HFFc6 (cell line): ENCODE measurements at places on chromosomes 1 and 21. TPM values are rescaled to one million over a fixed set of nuclear protein-coding genes. Genes with fewer than 3 reads are reported as not detected.

Gene SCCPDH
- 22.2 and 25.5 TPM in 2 replicates for total RNA-seq

Gene CFHR4
- not detected in 3 replicates for total RNA-seq

Gene VTCN1
- total RNA-seq: not detected in 2 replicates

Gene NLRP3
- total RNA-seq: 0.27 to 3.9 TPM (median 0.43 TPM) in 3 replicates

Gene KCNA2
- total RNA-seq: not detected in 3 replicates

Gene AADACL3
- total RNA-seq: not detected in 3 replicates

Gene SLC5A9
- total RNA-seq: not detected in 3 replicates

DNA sequence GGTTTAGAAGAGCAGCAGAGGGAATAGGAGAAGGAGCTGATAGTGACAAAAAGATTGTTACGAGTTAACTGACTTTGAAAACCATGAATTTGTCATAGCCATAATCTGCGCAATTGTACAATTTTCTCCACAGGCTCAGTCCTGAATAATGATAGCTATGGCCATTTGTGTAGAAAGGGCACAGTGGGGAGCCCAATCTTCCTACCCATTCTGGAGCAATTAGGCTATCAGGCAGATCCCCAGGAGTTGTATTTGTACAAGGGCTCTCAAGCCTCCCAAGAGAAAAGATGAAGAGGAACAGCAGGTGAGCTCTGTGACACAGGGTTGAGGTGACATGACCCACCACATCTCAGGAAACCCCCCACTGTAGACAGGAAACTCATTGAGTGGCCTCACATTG, 42.1 kb upstream of the SAMD13 start:
- H3K36me3 ChIP-seq: no peaks in the 10 kb centered on the region
- no peak for DNase-seq
- peaks cover 14% of the 10 kb centered on the region for H3K4me1 ChIP-seq
- no peak overlapping the region for H3K27ac ChIP-seq

GRCh38 chr1:70717656-70718055, 306.6 kb downstream of the CTH start:
- DNase-seq: no peak
- H3K27ac ChIP-seq: no peak overlapping the region
- no peaks in the 10 kb centered on the region; the same call in 1 of the 2 replicates for H3K4me1 ChIP-seq

- no peaks in the 10 kb centered on the region for H3K4me1 ChIP-seq
- H3K27ac ChIP-seq: no peak overlapping the region
- no peaks in the 10 kb centered on the region for H3K36me3 ChIP-seq
- H3K4me3 ChIP-seq: no peak overlapping the region
Observed at GRCh38 chr1:48644905-48645605, 131.6 kb downstream of the BEND5 start.

- peaks cover 3% of the 10 kb centered on the region for H3K27me3 ChIP-seq
- peaks cover 54% of the 10 kb centered on the region for H3K4me1 ChIP-seq
- H3K4me3 ChIP-seq: no peak overlapping the region
- H3K36me3 ChIP-seq: no peaks in the 10 kb centered on the region
- peak; percentile 15 for DNase-seq
Observed at GRCh38 chr1:67614511-67614934, 70.5 kb upstream of the GADD45A start.

DNA sequence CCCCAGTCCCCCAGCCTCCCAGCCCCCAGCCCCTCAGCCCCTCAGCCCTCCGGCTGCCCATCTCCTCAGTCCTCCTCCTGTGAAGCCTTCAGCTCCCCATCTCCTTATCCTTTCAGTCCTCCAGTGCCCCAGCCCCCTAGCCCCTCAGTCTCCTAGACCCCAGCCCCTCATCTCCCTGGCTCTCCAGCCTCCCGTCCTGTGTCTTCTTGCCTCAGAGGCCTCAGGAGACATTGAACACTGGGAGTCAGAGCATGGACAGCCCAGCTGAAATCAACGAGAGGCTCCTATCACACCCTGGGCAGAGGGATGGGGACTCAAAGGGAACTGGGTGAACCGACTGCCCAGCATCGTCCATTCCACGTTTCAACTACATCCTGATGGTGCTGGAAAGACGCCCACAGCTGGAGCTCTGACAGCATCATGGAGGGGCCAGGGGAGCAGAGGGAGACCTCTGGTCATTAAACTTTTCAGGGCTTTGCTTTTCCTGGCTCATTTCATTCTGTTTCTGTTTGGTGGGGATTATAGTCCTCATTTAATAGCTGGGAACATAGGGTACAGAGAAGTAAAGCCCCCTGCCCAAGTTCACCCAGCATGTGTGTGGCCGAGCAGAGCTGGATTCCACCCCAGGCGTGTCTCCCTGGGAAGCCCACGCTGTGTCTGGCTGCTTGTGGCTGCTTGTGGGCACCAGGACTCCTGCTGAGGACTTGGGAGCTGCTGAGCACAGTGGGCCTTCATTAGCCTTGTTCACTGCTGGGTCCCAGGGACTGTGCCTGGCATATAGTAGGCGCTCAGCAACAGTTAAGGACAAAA, 396.7 kb downstream of the PTPRU start:
- peaks cover 8% of the 10 kb centered on the region for H3K4me1 ChIP-seq
- H3K4me3 ChIP-seq: no peak overlapping the region
- H3K36me3 ChIP-seq: no peaks in the 10 kb centered on the region
- H3K27me3 ChIP-seq: peaks cover 10% of the 10 kb centered on the region
- DNase-seq: no peak

GRCh38 chr21:16181018-16181417, 451.2 kb downstream of the USP25 start:
- no peak overlapping the region for H3K4me3 ChIP-seq
- DNase-seq: no peak
- no peaks in the 10 kb centered on the region for H3K27me3 ChIP-seq
- H3K36me3 ChIP-seq: no peaks in the 10 kb centered on the region
- H3K4me1 ChIP-seq: no peaks in the 10 kb centered on the region

GRCh38 chr1:214318956-214319736, 38.2 kb downstream of the SMYD2 start:
- H3K36me3 ChIP-seq: peaks cover 16% of the 10 kb centered on the region
- H3K27ac ChIP-seq: no peak overlapping the region
- no peak overlapping the region for H3K4me3 ChIP-seq

- no peak overlapping the region for H3K4me3 ChIP-seq
- H3K4me1 ChIP-seq: no peaks in the 10 kb centered on the region
- no peaks in the 10 kb centered on the region; the same call in 1 of the 2 replicates for H3K36me3 ChIP-seq
- H3K27me3 ChIP-seq: peaks cover 5% of the 10 kb centered on the region
- no peak for DNase-seq
Observed at GRCh38 chr21:42716074-42716473, 62.7 kb downstream of the PDE9A start.

DNA sequence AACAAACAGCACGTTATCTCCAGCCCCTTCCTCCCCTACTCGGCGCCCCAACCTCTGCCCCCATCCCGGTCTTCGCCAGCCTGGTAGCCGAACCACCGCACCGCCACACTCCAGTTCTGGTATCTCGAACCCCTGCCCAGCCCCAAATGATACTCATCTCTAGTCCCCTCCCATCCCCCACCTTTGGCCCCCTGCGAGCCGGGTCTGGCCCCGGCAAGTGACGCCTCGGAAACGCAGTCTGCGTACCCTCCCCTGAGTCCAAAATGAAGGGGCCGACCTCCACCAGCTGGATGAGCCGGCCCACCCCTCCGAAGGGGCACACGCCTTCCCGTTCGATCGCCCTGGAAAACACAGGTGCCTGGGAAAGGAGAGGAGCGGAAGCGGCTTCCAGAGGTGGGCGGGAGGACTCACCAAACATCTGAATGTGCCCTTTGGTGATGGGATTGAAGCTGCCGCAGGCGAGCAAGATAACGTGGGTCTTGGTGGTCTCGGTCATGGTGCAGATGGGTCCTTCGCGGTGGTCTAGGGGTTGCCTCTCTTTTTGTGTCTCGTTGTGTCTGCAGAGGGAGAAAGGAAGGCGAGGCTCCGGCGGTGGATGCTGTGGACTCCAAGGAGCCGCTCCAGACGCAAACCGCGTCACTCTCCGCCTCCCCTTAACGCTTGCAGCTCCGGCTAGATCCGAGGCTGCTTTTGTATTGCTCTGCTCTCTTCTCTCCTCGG, at the start of gene NMNAT2:
NMNAT2 (minus strand) TSS at position 609 of the 720 bp plus-strand sequence; CDS start at position 496, 113 bp downstream.
- H3K27ac ChIP-seq: no peak within 1 kb of the TSS
- peak within 1 kb of the TSS; percentile 85 for H3K4me3 ChIP-seq
- peaks cover 39% of the 10 kb centered on the region for H3K27me3 ChIP-seq
- DNase-seq: peak; percentile 6
- peaks cover 5% of the 10 kb centered on the region for H3K36me3 ChIP-seq

GRCh38 chr1:82606546-82606945, 805.8 kb downstream of the ADGRL2 start:
- no peak for DNase-seq
- no peak overlapping the region for H3K4me3 ChIP-seq
- H3K36me3 ChIP-seq: no peaks in the 10 kb centered on the region
- H3K27ac ChIP-seq: no peak overlapping the region

- DNase-seq: no peak
- H3K36me3 ChIP-seq: no peaks in the 10 kb centered on the region
- no peak overlapping the region for H3K27ac ChIP-seq
- H3K27me3 ChIP-seq: peaks cover 30% of the 10 kb centered on the region
- H3K4me1 ChIP-seq: no peaks in the 10 kb centered on the region
- no peak overlapping the region for H3K4me3 ChIP-seq
Observed at GRCh38 chr1:11328444-11328843, 55.4 kb downstream of the UBIAD1 start.

GRCh38 chr1:89686520-89686919, 53.6 kb downstream of the LRRC8C start:
- no peaks in the 10 kb centered on the region for H3K27me3 ChIP-seq
- H3K36me3 ChIP-seq: peaks cover 15% of the 10 kb centered on the region
- H3K4me3 ChIP-seq: no peak overlapping the region
- no peak overlapping the region for H3K27ac ChIP-seq
- DNase-seq: no peak

- H3K4me3 ChIP-seq: no peak overlapping the region
- peaks cover 51% of the 10 kb centered on the region for H3K4me1 ChIP-seq
- H3K36me3 ChIP-seq: no peaks in the 10 kb centered on the region; the same call in 1 of the 2 replicates
- DNase-seq: no peak
- no peak overlapping the region for H3K27ac ChIP-seq
- peaks cover 2% of the 10 kb centered on the region for H3K27me3 ChIP-seq
Observed at GRCh38 chr1:26287811-26288210, 7.9 kb downstream of the SH3BGRL3 start.

- no peaks in the 10 kb centered on the region for H3K27me3 ChIP-seq
- peaks cover 73% of the 10 kb centered on the region for H3K4me1 ChIP-seq
- peak; percentile 44 for DNase-seq
- H3K36me3 ChIP-seq: peaks cover 12% of the 10 kb centered on the region
- peak overlapping the region; percentile 89 for H3K27ac ChIP-seq
Observed at GRCh38 chr1:186536273-186536890, 75.5 kb upstream of the PDC start.

DNA sequence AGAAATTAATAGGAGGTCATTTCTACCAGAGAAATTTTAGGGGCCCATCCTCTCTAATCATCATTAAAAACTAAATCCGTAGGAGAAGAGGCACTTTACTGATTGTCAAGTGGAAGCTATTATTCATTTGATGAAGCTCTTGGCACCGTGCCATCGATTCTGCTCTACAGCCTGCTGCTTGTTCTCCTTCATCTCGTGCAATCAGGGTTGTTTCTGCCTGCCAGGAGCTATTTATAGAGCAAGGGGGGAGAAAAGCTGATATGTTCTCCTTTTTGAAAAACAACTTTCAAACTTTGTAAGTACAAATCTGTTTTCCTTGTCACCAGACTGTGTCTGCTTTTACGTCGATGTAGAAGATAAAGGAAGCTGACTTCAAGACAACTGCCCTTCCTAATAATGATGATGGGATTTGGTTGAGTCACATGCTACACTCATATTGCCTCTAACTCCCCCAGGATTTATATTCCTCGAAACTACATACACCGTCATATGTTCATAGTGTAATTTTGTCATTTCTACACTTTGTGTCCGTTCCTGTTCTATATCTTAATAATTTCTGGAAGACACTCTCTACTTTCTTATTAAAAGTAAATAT, 169.6 kb upstream of the LHX8 start:
- H3K4me3 ChIP-seq: no peak overlapping the region
- no peaks in the 10 kb centered on the region for H3K36me3 ChIP-seq
- no peak for DNase-seq

GRCh38 chr1:85464497-85465098, 361 bp downstream of the DDAH1 start:
- DNase-seq: peak; percentile 75
- H3K4me3 ChIP-seq: peak overlapping the region; percentile 89
- H3K27ac ChIP-seq: peak overlapping the region; percentile 82
- H3K36me3 ChIP-seq: peaks cover 34% of the 10 kb centered on the region

- no peak overlapping the region for H3K4me3 ChIP-seq
- no peaks in the 10 kb centered on the region for H3K4me1 ChIP-seq
- no peak for DNase-seq
- H3K27me3 ChIP-seq: no peaks in the 10 kb centered on the region; the same call in 1 of the 2 replicates
- H3K36me3 ChIP-seq: no peaks in the 10 kb centered on the region
Observed at GRCh38 chr1:218982482-218982881, 191.2 kb upstream of the LYPLAL1 start.

- peaks cover 7% of the 10 kb centered on the region for H3K4me1 ChIP-seq
- no peaks in the 10 kb centered on the region for H3K36me3 ChIP-seq
- no peak overlapping the region for H3K4me3 ChIP-seq
- no peak for DNase-seq
- H3K27me3 ChIP-seq: peaks cover 13% of the 10 kb centered on the region
- no peak overlapping the region for H3K27ac ChIP-seq
Observed at GRCh38 chr21:35885942-35886541, 174.3 kb downstream of the SETD4 start.

DNA sequence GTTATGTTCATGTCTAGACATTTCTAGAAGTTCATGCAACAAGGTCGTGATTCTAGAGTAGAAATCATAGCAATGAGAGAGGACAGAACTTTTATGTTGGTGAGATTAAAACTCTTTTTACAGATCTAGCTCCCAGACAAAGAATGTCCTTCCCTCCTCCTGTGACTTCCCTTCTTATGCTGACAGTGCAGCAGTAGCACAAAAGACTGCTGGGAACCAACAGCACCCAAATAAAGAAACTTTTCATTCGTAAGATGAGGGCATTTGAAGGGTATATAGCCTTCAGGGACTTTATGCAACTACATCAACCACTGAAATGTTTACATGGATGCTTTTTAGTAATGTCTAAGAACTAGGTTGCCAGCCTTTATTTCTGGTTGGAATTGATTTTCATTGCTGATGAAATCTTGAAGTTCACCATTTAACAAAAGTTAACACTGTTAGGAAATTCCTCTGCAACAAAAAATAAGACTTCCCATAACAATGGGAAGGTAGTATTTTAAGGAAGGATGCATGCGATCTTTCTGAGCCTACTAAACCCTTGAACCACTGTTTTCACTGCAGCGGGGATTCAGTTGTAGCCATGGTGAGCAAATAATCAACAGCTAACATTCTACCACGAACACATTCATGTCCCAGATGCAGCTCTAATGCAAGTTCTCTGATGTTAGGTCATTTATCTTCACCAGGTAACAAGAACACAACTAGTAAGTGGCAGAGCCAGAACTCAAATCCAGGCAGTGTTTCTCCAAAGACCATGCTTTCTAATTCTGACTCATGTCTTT, 672.8 kb downstream of the PTPRC start:
- no peaks in the 10 kb centered on the region for H3K4me1 ChIP-seq
- no peak for DNase-seq
- H3K27ac ChIP-seq: no peak overlapping the region
- H3K27me3 ChIP-seq: no peaks in the 10 kb centered on the region; the same call in 1 of the 2 replicates
- H3K4me3 ChIP-seq: no peak overlapping the region

- H3K4me1 ChIP-seq: peaks cover 36% of the 10 kb centered on the region
- no peak overlapping the region for H3K27ac ChIP-seq
- no peaks in the 10 kb centered on the region; the same call in 1 of the 2 replicates for H3K27me3 ChIP-seq
- no peak overlapping the region for H3K4me3 ChIP-seq
Observed at GRCh38 chr1:206885341-206886060, 11.7 kb upstream of the IL24 start.

- peaks cover 12% of the 10 kb centered on the region; the same call in 1 of the 2 replicates for H3K27me3 ChIP-seq
- no peak overlapping the region for H3K27ac ChIP-seq
- no peaks in the 10 kb centered on the region for H3K36me3 ChIP-seq
- no peak overlapping the region for H3K4me3 ChIP-seq
Observed at GRCh38 chr1:45044916-45045315, 32.9 kb downstream of the UROD start.

- no peak overlapping the region for H3K27ac ChIP-seq
- no peak overlapping the region for H3K4me3 ChIP-seq
- H3K27me3 ChIP-seq: no peaks in the 10 kb centered on the region
- peaks cover 10% of the 10 kb centered on the region; the same call in 1 of the 2 replicates for H3K4me1 ChIP-seq
Observed at GRCh38 chr1:193850745-193851144, 664.3 kb upstream of the B3GALT2 start.
